ENCODE measurements at places on chromosomes 7 and 10. TPM values are rescaled to one million over a fixed set of nuclear protein-coding genes. Genes with fewer than 3 reads are reported as not detected.
A peak's percentile ranks its signal among the peaks of the same experiment; 100 is the strongest.

GRCh38 chr7:157493017-157493416 is 156.2 kb downstream of the DNAJB6 start:
- no peaks in the 10 kb centered on the region for H3K27me3 ChIP-seq
- no peaks in the 10 kb centered on the region for H3K4me1 ChIP-seq
- no peaks in the 10 kb centered on the region for H3K36me3 ChIP-seq
- no peak overlapping the region for H3K4me3 ChIP-seq
- DNase-seq: no peak

DNA sequence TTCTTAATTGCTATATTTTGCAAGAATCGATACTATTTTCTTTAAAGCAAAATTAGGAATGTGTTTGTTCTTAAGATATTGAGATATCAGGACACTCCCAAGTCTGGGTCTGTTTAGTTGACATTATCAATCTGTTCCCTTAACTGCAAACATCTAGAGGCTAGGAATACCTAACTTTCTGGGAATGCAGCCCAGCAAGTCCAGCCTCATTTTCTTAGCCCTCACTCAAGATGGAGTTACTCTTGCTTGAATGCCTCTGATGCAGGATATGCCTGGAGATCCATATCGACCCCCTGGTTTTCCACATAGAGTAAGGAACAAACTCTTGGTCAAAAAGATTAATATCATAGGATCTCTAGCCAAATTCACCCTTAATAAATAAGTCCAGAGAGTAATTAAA is 305.3 kb upstream of the COBL start:
- H3K4me1 ChIP-seq: no peaks in the 10 kb centered on the region
- H3K4me3 ChIP-seq: no peak overlapping the region
- H3K27ac ChIP-seq: no peak overlapping the region
- no peaks in the 10 kb centered on the region for H3K36me3 ChIP-seq
- no peak for DNase-seq
- H3K27me3 ChIP-seq: no peaks in the 10 kb centered on the region

DNA sequence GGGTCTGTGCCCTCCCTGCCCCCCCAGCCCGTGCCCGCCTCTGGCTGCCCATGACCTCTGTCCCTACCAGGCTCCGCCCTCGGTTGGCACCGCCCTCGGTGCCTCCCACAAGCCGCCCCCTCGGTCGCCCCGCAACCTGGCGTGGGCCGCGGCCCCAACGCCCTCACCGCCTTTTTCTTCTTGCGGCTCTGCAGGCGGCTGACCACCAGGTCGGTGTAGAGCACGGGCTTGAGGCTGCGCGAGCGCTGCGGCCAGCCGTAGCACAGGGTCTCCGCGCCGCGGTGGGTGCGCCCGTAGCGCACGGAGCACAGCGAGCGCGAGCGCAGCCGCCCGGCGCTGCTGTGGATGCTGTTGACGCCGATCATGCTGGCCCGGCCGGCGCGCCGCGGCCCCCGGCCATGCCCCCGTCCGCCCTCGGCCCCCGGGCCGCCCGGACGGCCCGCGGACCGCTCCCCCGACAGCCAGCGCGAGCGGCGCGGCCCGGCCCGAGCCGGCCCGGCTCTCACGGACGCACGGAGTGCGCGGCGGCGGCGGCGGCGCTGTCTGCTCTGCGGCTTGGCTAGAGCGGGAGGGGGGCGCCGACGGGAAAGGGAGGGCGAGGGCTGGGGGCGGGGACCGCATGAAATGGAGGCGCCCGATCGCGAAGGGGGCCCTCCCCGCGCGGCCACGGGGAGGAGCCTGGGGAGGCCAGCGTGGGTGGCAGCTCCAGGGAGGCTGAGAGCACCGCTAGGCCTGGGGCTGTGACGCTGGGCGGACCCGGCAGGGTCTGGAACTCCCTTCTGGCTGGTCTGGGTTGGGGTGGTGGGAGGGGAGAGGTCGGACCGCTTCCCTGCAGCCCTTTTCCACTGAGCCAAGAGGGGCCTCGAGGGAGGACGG is 9.6 kb downstream of the PSD start:
- H3K4me3 ChIP-seq: no peak overlapping the region
- no peak overlapping the region for H3K27ac ChIP-seq
- DNase-seq: peak; percentile 69
- H3K27me3 ChIP-seq: no peaks in the 10 kb centered on the region

DNA sequence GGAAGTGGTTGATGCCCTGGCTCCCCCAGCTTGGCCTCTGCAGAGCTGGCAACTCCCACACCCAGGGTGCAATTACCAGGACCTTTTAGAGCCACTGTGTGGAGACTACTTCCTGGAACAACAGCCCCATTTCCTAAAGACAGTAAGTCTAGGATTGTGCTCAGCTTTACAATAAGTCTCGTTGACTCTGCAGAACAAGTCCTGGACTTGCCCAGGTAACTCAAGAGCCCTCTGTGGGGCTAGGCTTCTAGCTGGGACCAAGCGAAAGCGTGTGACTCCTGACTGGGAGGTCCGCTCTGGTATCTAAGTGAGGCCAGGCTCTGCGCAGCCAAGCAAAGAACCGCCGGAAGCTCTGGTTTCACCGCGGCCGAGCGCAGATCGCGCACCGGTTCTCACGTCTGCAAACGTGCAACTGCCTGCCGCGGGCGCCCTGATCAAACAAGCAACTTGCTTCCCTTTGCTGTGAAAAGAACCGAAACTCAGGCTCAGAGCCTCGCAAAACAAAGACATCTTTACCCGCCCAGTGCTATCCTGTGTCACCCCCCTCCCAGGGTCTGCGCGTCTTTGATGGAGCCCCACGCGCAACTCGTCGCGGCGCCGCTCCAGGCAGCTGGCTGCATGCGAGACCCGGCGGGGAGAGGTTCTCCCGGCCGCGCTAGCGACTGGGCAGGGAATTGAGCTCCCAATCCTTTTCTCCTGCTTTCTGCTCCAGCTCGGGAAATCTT is 4.4 kb upstream of the PDLIM1 start:
- H3K4me1 ChIP-seq: no peaks in the 10 kb centered on the region
- peak overlapping the region; percentile 30 for H3K4me3 ChIP-seq
- H3K36me3 ChIP-seq: no peaks in the 10 kb centered on the region
- peak; percentile 41 for DNase-seq
- H3K27ac ChIP-seq: peak overlapping the region; percentile 3

DNA sequence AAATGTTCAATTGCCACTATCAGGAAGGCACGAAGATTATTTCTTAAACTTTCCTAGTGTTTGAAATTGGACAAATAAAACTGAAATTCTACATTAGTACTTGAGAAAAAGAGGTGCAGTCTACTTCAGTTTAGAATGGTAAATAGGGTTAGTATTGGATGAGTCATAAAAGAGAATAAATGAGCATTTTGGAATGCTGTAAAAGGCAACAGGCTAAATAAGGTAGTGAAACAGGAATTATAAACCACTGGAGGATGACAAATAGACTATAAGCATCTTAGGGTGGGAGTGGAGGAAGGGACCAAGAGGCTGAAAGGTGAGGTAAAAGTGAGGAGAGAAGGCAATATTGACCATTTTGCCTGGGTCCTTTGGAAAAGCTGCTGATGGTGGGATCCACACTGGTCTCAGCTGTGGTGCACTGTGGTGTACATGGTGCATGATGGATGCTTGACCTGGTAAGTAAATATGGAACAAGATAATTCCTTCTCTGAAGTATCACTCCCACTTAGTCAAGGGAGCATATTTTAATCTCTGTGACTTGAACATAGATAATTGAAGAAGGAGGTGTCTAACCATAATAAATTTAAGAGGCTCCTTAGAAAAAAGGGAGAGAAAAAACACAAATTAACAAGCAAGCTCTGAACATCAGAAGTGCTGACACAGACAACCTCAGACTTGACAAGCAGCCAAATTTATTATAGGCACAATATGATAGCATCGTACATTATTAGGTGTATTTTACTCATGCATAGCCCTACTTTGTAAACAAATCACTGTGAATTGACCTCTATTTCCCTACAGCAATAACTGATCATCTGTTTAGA is 76.4 kb upstream of the SCIN start:
- no peaks in the 10 kb centered on the region for H3K36me3 ChIP-seq
- no peak overlapping the region for H3K27ac ChIP-seq
- H3K4me1 ChIP-seq: no peaks in the 10 kb centered on the region

- H3K4me1 ChIP-seq: no peaks in the 10 kb centered on the region
- no peaks in the 10 kb centered on the region for H3K27me3 ChIP-seq
- no peaks in the 10 kb centered on the region for H3K36me3 ChIP-seq
- no peak overlapping the region for H3K27ac ChIP-seq
- no peak overlapping the region for H3K4me3 ChIP-seq
Observed at GRCh38 chr7:157996359-157997079, 591.1 kb downstream of the PTPRN2 start.

DNA sequence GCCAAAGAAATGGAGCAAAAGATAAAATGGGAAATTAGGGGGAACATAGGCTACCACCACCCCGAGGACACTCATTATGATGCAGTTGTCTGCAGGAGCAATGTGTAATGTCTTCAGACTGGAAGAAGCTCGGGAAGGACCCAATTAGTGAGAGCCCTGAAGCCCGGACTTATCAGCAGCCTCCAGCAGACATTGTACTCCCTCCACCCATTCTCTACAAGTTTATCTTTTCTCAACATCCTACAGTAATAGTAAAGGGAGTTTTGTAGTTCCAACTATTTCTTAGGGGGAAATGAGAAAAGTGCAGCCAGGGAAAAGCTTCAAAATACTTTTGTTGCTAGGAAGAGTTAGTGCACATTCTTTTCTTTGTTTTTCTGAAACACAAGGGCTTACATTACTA is 657.3 kb upstream of the COBL start:
- no peak overlapping the region for H3K4me3 ChIP-seq
- H3K27ac ChIP-seq: no peak overlapping the region
- no peaks in the 10 kb centered on the region for H3K27me3 ChIP-seq
- H3K36me3 ChIP-seq: no peaks in the 10 kb centered on the region

DNA sequence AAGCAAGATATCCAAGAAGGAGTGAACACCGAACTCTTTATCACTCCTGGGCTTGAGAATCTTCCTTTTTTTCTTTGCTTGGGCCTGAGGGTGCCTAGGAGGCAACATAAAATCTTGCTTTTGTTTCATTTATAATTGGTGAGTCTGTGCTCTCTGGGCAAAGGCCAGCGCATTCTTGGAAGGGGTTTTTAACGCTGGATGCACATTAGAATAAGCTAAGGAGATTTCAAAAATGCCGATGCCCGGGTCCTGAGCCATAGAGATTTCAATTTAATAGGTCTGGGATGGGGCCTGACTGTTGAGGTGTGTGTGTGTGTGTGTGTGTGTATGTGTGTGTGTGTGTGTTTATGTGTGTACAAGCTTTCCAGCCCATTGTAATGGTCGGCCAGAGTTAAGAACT is 62.0 kb upstream of the SORCS3 start:
- no peaks in the 10 kb centered on the region for H3K36me3 ChIP-seq
- H3K27ac ChIP-seq: no peak overlapping the region
- no peak for DNase-seq

GRCh38 chr10:75782463-75783248 is 351.2 kb downstream of the LRMDA start:
- no peak for DNase-seq
- no peaks in the 10 kb centered on the region for H3K36me3 ChIP-seq
- peaks cover 14% of the 10 kb centered on the region for H3K4me1 ChIP-seq
- no peak overlapping the region for H3K27ac ChIP-seq
- H3K27me3 ChIP-seq: no peaks in the 10 kb centered on the region

DNA sequence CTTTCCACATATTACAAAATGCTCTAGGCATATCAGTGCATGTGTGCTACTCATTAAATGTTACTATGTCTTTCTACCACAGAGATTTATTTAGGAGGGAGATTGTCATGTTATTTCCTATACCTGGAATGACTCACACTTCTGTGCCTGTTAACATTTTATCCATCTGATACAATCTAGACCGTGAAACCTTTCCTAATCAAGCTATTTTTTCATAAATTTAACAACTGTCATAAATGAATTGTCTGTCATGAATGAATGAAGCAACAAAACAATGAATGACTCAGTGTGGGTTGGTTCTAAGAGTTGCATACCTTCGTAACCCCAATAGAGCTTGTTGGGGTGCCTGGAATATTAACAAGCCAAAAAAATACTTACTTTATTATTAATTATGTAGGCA is 554.3 kb downstream of the GRM8 start:
- H3K4me3 ChIP-seq: no peak overlapping the region
- H3K27me3 ChIP-seq: no peaks in the 10 kb centered on the region
- no peak overlapping the region for H3K27ac ChIP-seq
- no peak for DNase-seq
- no peaks in the 10 kb centered on the region for H3K4me1 ChIP-seq

DNA sequence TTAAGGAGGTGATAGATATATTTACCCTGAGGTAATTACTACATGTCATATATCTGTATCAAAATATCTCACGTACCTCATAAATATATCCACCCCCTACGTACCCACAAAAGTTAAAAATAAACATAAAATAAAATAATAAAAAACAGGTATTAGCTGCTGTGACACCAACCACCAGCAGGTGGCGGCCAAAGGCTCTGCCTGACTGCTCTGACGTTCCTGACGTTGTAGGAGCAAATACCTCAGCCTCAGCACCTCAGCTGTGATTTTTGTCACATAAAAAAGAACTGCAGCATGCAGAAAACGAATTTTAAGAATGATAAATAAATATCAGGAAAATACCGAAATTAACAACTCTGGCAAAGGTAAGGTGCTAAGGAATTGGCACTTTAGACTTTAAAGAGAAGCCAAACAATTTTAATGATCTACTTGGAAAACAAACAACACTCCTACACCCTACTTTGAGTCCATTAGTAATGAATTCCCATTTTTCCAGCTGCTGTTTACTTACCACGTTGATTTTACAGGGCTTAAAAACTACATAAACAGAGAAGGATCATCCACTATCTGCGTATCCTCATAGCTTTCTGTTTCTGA is 125.4 kb upstream of the TARP start:
- no peaks in the 10 kb centered on the region for H3K27me3 ChIP-seq
- H3K27ac ChIP-seq: no peak overlapping the region
- no peaks in the 10 kb centered on the region for H3K4me1 ChIP-seq
- no peaks in the 10 kb centered on the region for H3K36me3 ChIP-seq
- peak; percentile 37 for DNase-seq

- no peak overlapping the region for H3K4me3 ChIP-seq
- no peaks in the 10 kb centered on the region for H3K36me3 ChIP-seq
- no peaks in the 10 kb centered on the region for H3K4me1 ChIP-seq
- no peak for DNase-seq
- H3K27me3 ChIP-seq: no peaks in the 10 kb centered on the region
- H3K27ac ChIP-seq: no peak overlapping the region
Observed at GRCh38 chr7:67462781-67463191, 466.2 kb downstream of the TYW1 start.

FAM53B gene
- 5.3 TPM for polyA plus RNA-seq

ITIH5 gene
- polyA plus RNA-seq: 5.6 TPM

SLC26A3 gene
- 0.34 TPM for polyA plus RNA-seq

GHRHR gene
- polyA plus RNA-seq: 0.47 TPM

INA gene
- 13.1 TPM for polyA plus RNA-seq

SYCE1 gene
- 8.3 TPM for polyA plus RNA-seq

CFAP43 gene
- polyA plus RNA-seq: 6.2 TPM

CDHR3 gene
- 3.7 TPM for polyA plus RNA-seq
